Esophagus muscularis mucosa (tissue), 4 donors: ENCODE measurements at places on chromosomes 13 and 19. TPM values are rescaled to one million over a fixed set of nuclear protein-coding genes. Genes with fewer than 3 reads are reported as not detected.

ZNF324B gene
- 7.1 TPM for total RNA-seq

DNA sequence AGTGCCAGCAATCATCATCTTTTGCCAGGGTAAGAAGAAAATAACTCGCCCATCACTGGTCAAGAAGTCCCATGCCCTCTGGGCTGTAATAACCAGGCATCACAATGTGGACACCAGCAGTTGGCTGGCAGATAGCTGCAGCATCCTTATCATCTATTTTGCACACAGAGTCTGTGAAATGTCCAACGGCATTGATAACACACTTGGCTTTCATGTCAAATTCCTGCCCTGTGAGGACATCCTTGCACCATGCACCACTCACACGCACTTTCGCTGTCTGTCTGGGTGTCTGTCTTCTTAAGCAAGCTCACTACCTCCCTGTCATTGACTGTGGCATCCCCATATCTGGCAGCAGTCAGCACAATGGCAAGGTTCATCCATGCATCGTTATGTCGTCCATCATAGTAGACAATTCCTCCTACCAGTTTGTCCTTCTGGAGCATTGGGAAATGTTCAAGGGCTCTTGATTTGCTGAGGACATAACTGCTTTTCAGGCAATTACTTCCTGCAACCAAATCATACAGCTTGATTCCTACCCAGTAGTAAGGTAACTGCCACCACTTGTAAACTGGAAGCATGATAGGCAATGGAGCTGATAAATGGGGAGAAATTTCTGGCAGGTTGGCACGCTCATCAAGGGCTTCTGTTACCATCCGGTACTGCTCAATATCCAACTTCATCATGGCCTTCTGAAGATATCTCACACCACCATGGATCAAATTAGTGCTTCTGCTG, 6.8 kb upstream of the ZSCAN5A start:
- no peak overlapping the region for H3K27ac ChIP-seq
- DNase-seq, result no peak

GRCh38 chr19:4774136-4774535, 17.4 kb upstream of the FEM1A start:
- no peaks in the 10 kb centered on the region for H3K36me3 ChIP-seq
- peaks cover 41% of the 10 kb centered on the region for H3K27me3 ChIP-seq
- no peaks in the 10 kb centered on the region for H3K4me1 ChIP-seq

DNA sequence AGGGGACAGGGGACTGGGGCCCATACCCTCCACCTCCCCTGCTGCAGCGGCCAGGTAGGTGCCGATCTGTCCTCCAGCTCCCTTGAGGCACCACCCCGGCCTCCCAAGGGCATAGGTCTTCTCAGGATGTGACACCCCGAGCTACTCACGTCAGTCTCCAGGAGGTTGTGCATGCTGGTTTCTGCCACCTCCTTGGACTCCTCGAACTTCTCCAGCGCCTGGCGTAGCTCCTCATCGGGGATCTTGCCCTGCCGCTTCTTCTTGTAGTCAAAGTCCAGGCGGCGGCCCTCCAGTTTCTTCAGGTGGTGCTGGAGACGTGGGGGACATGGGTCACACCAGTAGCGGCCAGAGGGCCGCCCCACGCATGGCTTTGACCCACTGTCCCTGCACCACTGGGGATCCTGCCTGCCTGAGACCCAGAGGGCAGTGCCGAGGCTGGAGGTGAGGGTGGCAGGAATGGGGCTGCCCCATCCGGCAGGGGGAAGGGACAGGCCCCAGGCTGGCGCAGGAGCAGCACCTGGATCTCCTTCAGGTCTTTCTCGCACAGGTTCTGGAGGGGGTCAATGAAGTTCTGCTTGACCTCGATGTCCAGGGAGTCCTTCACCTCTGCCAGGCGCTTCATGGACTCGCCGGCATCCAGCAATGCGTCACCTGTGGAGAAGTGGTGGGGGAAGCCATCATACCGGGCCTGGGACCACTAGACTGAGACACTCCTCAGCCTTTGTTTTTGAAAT, 20.4 kb downstream of the MPND start:
- no peak for DNase-seq
- H3K27ac ChIP-seq, result no peak overlapping the region
- H3K27me3 ChIP-seq, result no peaks in the 10 kb centered on the region
- H3K36me3 ChIP-seq, result peaks cover 52% of the 10 kb centered on the region
- H3K4me3 ChIP-seq, result no peak overlapping the region
- peaks cover 33% of the 10 kb centered on the region for H3K4me1 ChIP-seq
